ENCODE measurements at places on chromosomes 7 and 10.

DNA sequence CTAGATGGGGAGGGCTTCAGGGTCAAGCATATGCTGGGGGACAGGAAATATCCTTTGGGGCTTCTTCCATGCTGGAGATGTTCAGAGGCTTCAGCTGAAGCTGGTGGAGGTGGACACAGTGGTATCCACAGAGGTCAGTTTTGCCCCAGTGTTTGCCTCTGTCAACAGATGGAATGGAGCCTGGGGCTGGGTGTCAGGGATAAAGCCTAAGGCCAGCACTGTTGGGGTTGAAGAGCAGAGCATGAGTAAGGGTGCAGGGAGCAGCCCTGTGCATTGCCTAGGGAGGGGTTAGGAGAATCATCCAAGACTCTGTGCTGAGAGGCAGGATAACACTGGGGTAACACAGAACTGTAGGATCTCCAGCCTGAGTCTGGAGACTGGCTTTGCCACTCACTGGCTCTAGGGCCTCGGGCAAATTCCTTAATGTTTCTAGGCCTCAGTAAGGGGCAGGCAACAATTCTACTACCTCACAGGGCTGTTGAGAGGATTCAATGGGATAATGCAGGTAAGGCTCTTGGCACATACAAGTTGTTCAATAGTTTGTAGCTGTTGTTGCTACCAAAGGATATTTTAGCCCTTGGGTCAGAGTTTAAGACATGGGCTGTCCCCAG is 21.8 kb upstream of the MYL7 start:
- no peak overlapping the region for H3K4me3 ChIP-seq
- no peaks in the 10 kb centered on the region for H3K36me3 ChIP-seq
- H3K27ac ChIP-seq = no peak overlapping the region
- DNase-seq = no peak
- H3K4me1 ChIP-seq = no peaks in the 10 kb centered on the region

DNA sequence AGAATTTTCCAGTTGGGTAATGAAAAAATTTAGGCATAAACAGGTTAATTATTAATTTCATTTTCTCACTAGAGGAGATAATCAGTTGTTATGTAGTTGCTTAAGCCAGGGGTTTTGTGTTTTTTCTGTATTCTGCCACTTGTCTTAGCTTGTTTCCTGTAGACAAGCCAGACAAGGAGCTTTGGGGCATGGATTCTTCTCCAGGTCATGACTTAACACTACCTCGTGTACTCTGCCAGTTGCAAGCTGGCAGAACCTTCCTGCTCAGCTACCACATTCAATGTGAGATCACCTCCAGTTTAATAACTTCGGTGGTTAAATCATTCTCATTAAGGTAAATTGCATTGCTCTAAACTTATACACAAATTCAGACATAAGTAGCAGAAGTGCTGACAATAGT is 1.8 kb downstream of the CCM2 start:
- H3K27me3 ChIP-seq = no peaks in the 10 kb centered on the region
- H3K27ac ChIP-seq = no peak overlapping the region
- H3K36me3 ChIP-seq = no peaks in the 10 kb centered on the region
- no peak overlapping the region for H3K4me3 ChIP-seq

DNA sequence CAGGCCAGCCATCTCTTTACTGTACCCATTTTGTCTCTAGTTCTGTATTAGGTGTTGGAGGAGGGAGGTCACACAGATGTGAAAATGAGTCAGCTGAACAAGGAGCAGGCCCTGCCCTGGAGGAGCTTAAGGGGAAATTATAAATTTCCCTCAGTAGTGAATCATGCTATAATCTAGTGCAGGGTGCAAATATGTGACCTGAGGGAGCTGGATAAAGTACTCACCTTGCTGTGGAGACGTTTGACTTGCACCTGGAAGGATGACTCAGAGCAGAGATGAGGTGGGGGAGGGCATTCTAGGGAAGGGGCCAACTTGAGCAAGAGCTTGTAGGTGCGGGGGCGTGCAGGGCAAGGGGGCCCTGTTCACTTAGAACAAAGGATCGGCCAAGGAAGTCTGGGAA is 610.6 kb downstream of the SDK1 start:
- peaks cover 4% of the 10 kb centered on the region for H3K4me1 ChIP-seq
- no peak overlapping the region for H3K4me3 ChIP-seq
- no peaks in the 10 kb centered on the region for H3K36me3 ChIP-seq
- no peaks in the 10 kb centered on the region for H3K27me3 ChIP-seq

GRCh38 chr10:65312876-65313275 is 1613.0 kb upstream of the LRRTM3 start:
- no peaks in the 10 kb centered on the region for H3K27me3 ChIP-seq
- no peak for DNase-seq
- H3K4me3 ChIP-seq = no peak overlapping the region
- H3K27ac ChIP-seq = no peak overlapping the region
- no peaks in the 10 kb centered on the region for H3K36me3 ChIP-seq

DNA sequence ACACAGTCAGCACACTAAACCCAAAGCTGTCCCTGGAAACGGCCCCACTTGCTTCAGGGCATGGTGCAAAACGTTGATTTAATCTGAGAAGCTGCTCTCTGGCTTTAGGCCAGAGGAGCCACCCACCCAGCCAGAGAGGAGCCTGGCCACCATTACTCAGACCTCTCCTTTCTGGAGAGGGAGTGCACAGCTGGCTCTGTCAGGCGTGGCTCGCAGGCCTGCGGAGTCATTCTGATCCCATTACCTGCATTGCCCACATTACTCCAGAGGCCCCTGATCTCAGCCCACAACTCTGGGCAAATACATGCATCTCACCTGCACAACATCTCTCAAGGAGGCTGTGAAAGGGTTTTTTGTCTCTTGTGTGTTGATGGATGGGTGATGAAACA is 370.0 kb upstream of the IGFBP3 start:
- no peak for DNase-seq
- H3K27me3 ChIP-seq = no peaks in the 10 kb centered on the region
- no peak overlapping the region for H3K27ac ChIP-seq
- H3K36me3 ChIP-seq = no peaks in the 10 kb centered on the region
- no peaks in the 10 kb centered on the region for H3K4me1 ChIP-seq

GRCh38 chr10:98478430-98479222 is 31.9 kb upstream of the HPS1 start:
- H3K4me1 ChIP-seq = no peaks in the 10 kb centered on the region
- no peak overlapping the region for H3K27ac ChIP-seq
- H3K4me3 ChIP-seq = no peak overlapping the region
- no peak for DNase-seq

- no peak overlapping the region for H3K27ac ChIP-seq
- H3K36me3 ChIP-seq = no peaks in the 10 kb centered on the region
- no peaks in the 10 kb centered on the region for H3K27me3 ChIP-seq
- DNase-seq = no peak
- H3K4me3 ChIP-seq = no peak overlapping the region
These were observed 1.2 kb downstream of the SUV39H2 start for GRCh38 chr10:14879928-14880193.

GRCh38 chr7:113921363-113921762 is 2.6 kb upstream of the PPP1R3A start:
- DNase-seq = no peak
- no peaks in the 10 kb centered on the region for H3K36me3 ChIP-seq
- H3K4me3 ChIP-seq = no peak overlapping the region
- H3K4me1 ChIP-seq = no peaks in the 10 kb centered on the region
- no peak overlapping the region for H3K27ac ChIP-seq

DNA sequence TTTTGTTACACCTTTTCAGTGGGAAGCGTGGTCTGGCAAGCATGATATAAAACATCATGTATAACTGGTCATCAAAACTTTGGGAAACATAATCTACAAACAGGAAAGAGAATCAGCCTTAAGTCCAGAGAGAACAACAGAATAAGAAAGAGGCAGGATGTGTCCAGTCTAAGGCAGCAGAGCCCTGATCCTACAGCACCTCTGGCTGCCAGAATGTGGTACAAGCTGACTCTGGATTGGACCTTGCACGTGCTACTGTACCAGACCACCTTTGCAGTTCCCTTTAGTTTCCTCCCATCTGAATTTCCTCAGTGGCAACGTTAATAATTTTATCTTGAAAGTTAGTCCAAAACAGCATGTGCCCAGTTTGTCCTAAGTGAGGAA is 824.6 kb upstream of the IGFBP3 start:
- H3K27me3 ChIP-seq = no peaks in the 10 kb centered on the region
- H3K36me3 ChIP-seq = no peaks in the 10 kb centered on the region
- DNase-seq = no peak
- no peak overlapping the region for H3K4me3 ChIP-seq

- H3K4me3 ChIP-seq = no peak overlapping the region
- H3K4me1 ChIP-seq = peaks cover 15% of the 10 kb centered on the region
- no peaks in the 10 kb centered on the region for H3K27me3 ChIP-seq
- H3K36me3 ChIP-seq = peaks cover 1% of the 10 kb centered on the region
These were observed 16.1 kb downstream of the GPR146 start for GRCh38 chr7:1060315-1061072.

DNA sequence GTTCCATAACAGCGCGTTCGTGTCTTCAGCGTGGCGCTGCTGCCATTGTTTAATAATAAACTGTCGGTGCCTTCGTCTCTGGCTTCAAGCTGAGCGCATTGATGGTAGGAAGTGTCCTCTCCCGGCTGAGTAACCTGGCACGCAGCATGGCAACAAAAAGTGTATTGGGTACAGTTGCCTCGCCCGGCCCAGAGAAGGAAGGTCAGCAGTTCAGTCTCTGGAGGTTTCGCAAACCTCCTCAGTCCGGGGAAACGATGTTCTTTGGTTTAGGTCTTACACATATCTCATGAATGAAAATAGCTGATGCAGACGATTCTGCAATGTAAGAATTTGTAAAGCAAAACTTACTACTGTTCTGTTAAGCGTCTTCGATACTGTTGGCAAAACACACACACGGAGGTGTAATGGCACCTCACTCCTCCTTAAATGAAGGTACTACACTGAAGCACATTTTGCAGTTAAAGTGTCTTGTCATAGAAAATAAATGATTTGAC is 739 bp upstream of the CCDC186 start:
- peaks cover 17% of the 10 kb centered on the region for H3K4me1 ChIP-seq
- peak overlapping the region; percentile 62 for H3K27ac ChIP-seq
- no peaks in the 10 kb centered on the region for H3K27me3 ChIP-seq
- DNase-seq = peak; percentile 73
- H3K36me3 ChIP-seq = no peaks in the 10 kb centered on the region

- H3K27ac ChIP-seq = no peak overlapping the region
- peaks cover 3% of the 10 kb centered on the region for H3K36me3 ChIP-seq
- no peak overlapping the region for H3K4me3 ChIP-seq
These were observed 132.6 kb downstream of the MAPK8 start for GRCh38 chr10:48439031-48439430.

- H3K4me1 ChIP-seq = no peaks in the 10 kb centered on the region
- H3K4me3 ChIP-seq = no peak overlapping the region
- no peaks in the 10 kb centered on the region for H3K36me3 ChIP-seq
These were observed 308.5 kb upstream of the MAGI2 start for GRCh38 chr7:79761876-79762429.

GRCh38 chr10:47452495-47453140 is 31.3 kb downstream of the ANXA8 start:
- H3K4me3 ChIP-seq = no peak overlapping the region
- DNase-seq = no peak
- H3K36me3 ChIP-seq = no peaks in the 10 kb centered on the region
- no peaks in the 10 kb centered on the region for H3K27me3 ChIP-seq
- H3K27ac ChIP-seq = no peak overlapping the region
- H3K4me1 ChIP-seq = no peaks in the 10 kb centered on the region

- peaks cover 51% of the 10 kb centered on the region for H3K4me1 ChIP-seq
- H3K27ac ChIP-seq = no peak overlapping the region
- no peak for DNase-seq
- H3K4me3 ChIP-seq = peak overlapping the region; percentile 81
- peaks cover 4% of the 10 kb centered on the region for H3K36me3 ChIP-seq
- H3K27me3 ChIP-seq = no peaks in the 10 kb centered on the region
These were observed 1.3 kb downstream of the SEC61G start for GRCh38 chr7:54757711-54758110.

DNA sequence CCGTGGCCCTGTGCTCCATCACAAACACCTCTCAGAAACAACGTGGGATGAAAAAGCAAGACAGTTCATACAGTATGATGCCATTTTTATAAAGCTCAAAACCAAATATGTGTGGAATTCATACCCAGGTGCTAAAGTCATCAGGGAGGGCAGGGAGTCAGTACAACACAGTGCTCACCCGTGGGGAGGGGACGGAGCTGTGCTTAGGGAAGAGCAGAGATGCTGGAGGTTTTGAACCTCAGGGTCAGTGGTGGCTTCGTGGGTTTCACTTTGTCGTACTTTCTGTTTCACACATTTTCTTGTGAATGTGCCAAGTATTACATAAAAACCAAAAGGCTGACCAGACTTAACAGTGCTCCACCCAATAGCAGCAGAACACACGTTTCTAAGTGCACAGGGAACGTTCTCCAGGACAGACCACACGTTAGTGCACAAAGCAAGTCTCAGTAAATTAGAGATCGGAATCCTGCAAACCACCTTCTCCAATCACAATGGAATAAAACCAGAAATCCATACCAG is 21.2 kb downstream of the ZMIZ2 start:
- no peaks in the 10 kb centered on the region for H3K27me3 ChIP-seq
- DNase-seq = peak; percentile 56
- no peak overlapping the region for H3K4me3 ChIP-seq
- H3K4me1 ChIP-seq = peaks cover 41% of the 10 kb centered on the region
- peak overlapping the region; percentile 86 for H3K27ac ChIP-seq
- H3K36me3 ChIP-seq = peaks cover 2% of the 10 kb centered on the region

- H3K4me1 ChIP-seq = peaks cover 10% of the 10 kb centered on the region
- H3K27me3 ChIP-seq = no peaks in the 10 kb centered on the region
- no peak overlapping the region for H3K4me3 ChIP-seq
- no peak for DNase-seq
These were observed 315.8 kb upstream of the POM121L12 start for GRCh38 chr7:52719677-52720076.

GRCh38 chr10:86310291-86310690 is 56.3 kb downstream of the GRID1 start:
- DNase-seq = no peak
- no peaks in the 10 kb centered on the region for H3K4me1 ChIP-seq
- no peak overlapping the region for H3K27ac ChIP-seq
- no peaks in the 10 kb centered on the region for H3K27me3 ChIP-seq
- H3K4me3 ChIP-seq = no peak overlapping the region
- no peaks in the 10 kb centered on the region for H3K36me3 ChIP-seq

DNA sequence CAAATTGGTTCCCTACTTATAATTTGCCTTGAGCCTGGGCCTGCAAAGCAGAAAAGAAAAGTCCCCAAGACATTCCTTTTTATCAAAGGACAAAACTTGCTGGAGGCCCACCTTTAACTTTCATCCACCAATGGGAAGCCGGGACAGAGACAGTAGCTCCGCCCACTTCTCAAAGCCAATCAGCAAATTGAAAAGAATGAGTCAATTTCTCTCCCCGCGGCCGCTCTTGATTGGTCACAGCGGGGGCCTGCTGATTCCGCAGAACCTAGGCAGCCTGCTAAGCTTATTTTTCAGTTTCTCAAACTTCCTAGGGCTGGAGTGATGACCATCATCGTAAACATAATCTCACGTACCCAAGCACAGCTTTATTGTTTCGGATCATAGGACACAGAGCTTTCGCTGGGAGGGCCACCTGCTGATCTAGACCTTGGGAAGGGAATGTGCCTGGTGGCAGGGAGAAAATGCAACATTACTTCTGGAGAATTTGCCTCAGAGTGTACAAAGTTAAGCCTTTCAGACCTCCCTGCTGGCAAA is at the start of gene SLC13A4:
SLC13A4 (minus strand) TSS at position 51 of the 534 bp plus-strand sequence. CDS start 690 bp downstream, outside the sequence.
- H3K27ac ChIP-seq = no peak within 1 kb of the TSS
- H3K4me3 ChIP-seq = no peak within 1 kb of the TSS
- H3K27me3 ChIP-seq = no peaks in the 10 kb centered on the region
- no peaks in the 10 kb centered on the region for H3K36me3 ChIP-seq
- H3K4me1 ChIP-seq = no peaks in the 10 kb centered on the region

Data from body of pancreas (tissue), 4 donors.